ENCODE measurements at places on chromosomes 16 and 17.

DNA sequence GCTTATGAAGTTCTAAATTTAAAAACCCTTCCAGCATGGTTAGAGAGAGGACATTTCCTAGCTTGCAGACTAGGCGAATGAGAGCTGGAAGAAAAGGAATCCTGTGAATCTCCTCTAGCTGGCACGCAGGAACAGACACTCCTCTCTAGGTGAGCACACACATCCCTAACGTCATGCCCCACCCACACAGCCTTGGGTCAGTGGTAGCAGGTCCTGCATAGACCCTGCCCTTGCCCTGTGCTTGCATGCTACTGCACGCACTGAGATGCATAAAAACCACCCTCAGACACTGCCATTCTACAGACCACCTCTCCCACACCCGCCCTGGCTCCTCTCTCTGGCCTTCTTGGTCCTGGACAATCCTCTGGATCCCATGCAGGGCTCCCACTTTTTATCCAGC is 23.5 kb downstream of the CES1 start:
- DNase-seq: no peak

DNA sequence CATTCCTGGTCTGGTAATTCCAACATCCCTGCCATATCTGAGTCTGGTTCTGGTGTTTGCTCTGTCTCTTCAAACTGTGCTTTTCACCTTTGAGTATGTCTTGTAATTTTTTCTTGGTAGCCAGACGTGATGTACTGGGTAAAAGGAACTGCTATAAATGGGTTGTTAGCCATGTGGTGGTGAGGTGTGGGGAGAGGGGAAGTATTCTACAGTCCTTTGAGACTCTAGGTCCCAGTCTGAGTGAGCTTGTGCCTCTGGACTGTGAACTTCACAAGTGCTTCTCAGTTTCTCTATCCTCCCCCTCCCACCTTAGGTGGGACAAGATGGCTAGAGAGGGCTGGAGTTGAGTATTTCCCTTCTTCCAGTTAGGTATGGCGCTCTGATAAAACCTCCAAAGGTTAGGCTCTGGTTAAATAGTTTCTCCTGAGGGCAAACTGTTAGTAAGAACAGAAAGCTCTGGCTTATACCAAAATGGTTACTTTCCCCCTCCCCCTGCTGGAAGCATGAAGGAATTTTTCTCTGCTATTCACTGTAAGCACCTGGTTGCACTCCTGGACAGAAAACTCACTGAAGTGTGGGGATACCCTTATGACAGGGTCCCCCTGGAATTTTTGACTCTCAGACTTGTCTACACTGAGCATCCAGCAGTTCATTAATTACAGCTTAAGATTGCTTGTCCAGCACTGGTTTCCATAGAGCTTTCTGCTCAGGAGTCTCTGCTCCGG is 87.8 kb downstream of the MARCHF10 start:
- no peak for DNase-seq

GRCh38 chr17:57915985-57916757 is 39.0 kb downstream of the CUEDC1 start:
- no peak for DNase-seq

- no peak for DNase-seq
Observed at GRCh38 chr17:50318501-50319285, 27.2 kb upstream of the XYLT2 start.

- DNase-seq: no peak
Observed at GRCh38 chr16:89026121-89026612, 49.2 kb upstream of the CBFA2T3 start.

DNA sequence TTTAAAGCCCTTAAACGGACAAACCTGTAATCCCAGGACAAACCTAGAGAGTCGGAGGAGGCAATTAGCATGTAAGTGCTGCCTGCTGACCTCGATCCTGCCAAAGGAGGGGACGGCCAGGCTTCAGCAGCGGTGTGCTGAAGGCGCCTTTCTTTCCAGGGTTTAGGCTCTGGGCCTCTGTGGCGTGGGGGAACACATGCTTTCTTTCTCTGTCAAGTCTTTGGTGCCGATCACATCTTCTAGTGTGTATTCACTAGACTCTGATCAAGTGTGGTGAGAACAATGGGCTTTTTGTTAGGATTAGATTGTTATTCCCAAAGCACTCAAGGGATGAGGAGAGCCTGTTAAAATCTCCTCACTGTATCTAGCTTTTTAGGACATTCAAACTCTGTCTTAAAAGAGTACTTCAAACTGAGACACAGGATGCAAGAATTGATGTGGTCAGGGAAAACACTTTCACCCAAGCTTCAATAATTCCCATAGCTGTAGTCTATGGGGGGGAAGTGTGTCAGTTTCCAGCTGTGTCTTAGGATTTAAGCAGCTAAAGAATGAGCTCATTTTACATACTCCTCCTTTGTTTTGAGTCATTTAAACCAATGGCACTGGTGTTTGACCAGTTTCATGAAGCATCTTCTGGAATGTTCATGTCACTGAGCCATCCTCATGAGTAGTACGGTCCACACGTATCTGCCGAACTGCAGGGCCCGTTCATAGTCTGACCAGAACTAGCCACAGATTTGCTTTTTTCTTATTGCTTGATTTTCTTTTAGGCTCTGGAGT is 51.2 kb downstream of the RPA1 start:
- DNase-seq: no peak
